ENCODE measurements at places on chromosomes 11 and 22.
A peak's percentile ranks its signal among the peaks of the same experiment; 100 is the strongest.

- no peak for DNase-seq
These were observed 154.6 kb downstream of the MAML2 start for GRCh38 chr11:96188243-96189006.

DNA sequence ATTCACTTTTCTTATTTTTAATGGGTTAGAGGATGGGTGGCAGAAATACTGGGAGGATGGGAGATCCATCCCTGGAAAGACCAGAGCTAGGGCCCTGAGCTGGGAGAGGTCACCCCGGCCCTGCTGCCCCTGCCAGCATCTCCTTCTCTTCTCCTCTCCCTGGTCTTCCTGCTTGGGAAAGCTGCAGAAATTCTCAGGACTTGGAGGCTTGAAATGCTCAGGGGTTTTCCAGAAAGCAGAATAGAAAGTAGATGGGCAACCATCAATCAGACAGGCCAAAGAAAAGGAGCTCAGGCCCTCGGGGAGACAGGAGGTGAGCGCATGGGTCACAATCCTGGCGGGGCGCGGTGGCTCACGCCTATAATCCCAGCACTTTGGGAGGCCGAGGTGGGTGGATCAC is 1.5 kb downstream of the APOBEC3H start:
- no peak for DNase-seq

DNA sequence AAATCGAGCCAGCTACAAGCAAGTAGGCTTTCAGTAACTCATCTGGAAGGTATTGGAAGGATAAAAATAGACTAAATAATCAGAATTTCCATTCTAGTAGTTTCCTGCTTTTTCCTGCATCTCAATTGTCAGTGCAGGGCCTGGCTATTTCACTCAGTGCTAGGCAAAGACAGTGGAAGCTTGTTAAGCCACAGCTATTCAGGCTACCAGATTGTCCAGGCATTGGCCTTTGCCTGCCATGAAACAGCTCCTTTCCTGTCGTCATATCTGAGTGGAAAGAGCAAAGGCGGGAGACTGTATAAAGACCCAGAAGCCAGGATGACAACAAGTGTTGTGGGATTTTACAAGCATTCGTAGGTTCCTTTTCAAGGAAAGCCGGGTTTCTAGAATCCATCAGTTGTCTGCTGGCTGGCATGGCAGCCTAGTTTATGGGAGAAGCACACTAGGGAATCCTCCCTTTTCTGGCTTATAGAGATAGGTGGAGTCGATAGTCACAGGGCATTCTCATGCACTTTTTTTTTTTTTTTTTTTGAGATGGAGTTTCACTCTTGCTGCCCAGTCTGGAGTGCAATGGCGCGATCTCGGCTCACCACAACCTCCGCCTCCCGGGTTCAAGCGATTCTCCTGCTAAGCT is 2.0 kb upstream of the TNRC6B start:
- DNase-seq: no peak

DNA sequence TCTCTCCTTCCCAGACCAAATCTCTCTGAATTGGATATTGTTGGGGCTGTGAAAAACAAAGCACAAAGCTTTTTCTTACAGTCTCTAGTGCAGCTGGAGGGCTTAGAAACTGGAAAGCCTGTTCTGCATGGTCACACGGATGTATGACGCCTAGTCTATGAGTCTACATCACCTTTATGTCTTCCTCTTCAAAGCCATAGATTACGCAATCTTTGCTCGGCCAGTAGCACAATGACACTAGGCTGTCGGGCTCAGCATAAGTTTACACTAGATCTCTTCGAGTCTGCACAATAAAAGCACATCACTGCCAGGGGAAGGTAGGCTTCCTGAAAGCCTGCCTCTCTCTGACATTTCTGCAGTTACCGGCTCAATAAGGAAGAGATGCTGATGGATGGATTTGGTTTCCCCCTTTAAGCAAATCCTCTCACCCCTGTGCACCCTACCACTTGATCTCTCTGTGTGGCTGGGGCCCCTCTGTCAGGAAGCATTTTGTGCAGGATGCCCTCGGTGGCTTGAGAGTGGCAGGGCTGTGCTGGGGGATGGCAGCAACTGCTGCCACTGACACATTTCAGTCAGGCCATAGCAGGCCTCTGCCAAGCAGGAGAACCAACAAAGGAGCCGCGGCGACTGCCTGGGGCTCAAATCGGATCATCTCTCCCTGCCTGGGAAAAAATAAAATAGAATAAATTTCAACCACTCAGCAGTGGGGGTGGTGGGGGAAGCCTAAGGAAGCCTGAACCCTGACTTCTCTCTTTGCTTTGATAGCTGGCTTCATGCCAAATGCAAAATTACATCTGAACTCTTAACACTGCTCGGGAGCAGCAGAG is 1272.8 kb downstream of the LRRC4C start:
- no peak for DNase-seq

DNA sequence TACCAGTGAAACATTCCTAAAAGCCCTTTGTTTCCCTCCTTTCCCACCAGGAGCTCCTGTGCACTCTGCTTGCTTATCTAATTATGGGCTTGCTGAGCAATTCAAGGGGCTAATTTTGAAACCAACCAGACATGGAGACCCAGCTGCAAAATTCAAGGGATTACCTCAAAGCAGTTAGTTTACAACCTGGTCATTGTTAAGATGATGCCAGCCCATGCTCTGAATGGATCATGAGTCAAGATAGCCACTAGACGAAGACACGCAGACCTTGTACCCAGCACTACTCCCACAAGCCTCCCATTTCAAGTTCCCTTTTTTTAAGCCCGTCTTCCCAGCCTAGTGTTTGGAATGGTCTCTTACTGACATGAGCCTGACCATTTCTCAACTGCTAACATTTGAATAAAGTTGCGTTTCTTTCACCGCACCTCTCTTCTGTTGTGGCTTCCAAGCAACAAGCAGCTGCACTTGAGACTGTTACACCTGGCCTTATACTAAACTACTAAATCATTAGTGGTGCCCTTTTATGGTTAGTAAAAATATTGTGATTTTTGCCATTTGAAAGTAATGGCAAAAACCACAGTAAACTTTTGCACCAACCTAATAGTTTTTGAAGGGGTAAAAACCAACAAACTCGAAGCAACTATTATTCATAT is 315.3 kb upstream of the LUZP2 start:
- no peak for DNase-seq

DNA sequence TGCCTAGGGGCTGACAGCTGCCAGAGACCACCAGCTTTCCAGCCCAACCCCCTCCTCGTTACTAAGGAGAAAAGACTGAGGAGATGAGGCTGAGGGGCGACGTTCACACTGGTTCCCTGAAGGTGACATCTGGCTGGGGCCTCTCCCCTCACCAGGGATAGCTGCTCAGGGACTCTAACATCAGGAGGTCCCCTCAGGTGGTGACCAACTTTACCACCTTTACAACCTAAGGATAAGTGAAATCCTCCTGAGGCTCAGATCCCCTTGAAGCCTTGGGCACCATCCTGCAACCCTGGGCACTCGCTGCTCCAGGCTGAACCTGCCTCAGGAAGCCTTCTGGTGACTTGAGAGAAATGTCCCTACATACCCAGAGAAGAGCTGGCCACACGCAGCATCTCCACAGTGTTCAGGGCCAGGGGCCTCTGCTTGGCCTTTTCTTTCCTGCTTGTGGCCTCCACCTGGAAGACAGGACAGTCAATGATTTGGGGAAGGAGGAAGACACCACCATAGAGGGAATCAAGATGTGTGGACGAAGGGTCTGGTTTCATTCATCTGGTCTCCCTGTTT is 12.4 kb upstream of the PPM1F start:
- no peak for DNase-seq

DNA sequence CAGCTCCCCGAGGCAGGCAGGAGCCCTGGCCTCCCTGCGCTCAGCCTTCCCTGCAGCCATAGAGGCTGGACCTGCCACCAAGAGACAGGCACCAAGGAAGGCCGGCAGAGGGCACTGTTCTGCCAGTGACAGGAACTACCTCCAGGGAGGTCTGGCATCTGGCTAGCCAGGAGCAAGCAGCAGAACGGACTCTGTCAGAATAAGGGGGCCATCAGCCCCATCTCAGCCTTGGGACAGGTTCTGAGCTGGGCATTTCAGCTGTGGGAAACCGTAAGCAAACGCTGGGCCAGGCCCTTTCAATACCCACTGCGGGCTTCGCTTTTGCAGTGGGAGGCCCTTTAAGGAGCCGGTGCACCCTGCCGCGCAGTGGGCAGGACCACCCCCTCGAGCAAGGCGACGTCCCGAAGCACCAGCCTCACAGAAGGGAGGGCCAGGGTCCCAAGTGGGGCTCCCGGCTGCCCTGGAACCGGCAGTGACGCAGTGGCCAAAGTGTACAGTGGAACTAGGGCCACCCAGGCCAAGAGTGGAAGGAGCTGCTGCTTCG is 18.2 kb downstream of the IFT27 start:
- peak; percentile 76 for DNase-seq

DNA sequence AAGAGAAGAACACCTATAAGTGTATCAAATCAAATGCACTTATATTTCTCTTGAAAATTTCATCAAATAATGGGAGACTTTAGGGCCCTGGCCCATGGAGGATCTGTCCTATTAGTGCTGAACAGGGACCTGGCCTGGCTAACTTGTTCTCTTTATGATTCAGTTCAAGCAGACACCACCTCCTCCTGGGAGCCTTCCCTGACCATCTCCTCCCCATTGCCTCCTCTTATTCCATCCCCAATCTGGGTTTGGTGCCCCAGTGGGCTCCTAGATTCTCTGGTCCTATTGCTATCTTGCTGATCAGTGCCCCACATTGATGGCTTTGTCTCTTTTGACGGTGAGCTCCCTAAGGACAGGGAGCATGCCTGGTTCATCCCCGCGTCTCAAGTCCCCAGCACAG is 60.1 kb downstream of the MICAL2 start:
- DNase-seq: no peak

DNA sequence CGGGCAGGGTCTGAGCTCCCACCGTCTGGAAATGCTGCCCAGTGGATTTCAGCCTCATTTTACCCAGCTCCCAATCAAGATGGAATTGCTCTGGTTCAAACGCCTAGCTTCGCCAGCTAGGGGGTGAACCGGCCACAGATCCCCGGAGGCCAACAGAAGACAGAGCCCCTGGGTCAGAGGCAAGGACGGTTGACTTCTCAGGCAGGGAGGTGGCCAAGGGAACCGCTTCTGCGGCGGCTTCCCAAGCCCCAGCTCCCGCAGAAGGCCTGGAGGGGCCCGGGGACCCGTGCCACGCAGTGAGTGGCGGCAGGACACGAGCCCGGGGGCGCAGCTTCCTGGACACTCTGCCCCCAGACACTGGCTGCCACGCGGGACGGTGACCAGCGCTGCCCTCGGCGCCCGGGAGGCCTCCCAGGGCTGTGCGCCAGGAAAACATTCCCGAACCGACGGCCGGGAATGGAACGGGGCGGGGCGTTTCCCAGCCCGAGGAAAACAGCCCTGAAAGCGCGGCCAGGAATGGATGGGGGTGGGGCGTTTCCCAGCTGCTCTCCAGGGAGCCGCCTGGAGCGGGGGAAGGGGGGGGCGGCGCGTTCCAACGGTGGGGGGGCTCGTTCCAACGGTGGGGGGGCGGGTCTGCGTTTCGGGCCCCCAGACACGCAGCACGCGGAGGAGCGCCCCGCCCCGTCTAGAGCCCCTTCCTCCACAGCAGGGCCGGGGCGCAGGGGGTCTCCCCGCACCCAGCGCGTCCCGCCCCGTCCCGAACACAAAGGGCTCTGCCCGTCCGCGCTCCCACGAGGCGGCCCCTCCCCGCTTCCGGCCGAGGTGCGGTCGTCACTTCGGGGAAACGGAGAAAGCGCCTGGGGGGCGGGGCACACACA is 13.5 kb upstream of the B4GALNT4 start:
- peak; percentile 84 for DNase-seq

GRCh38 chr11:120186774-120187591 is 23.8 kb upstream of the OAF start:
- DNase-seq: no peak

DNA sequence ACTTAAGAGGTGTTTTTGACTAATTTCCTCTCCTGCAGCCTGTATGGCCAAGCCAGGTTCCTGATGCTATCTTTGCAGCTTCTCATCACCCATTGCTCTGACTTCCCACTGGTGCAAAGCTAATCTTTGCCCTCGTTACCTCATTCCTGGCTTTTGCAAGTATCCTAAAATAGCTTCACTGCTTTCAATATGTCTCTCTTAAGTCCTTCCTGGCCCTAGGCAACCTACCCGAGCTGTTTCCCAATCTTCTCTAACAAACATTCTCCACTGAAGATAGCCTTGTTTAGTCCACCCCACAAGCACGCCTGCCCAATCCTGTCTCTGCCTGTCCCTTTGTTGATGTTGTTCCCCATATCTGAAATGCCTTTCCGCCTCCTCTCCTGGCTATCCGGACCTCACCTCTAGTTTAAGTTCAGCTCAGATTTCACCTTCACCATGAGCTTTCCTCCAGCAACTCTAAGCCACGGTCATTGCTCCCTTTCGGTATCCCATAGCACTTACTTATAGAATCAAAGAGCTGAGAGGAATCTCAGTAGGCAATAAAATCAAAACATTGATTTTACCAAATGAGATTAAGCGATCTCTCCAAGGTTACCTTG is 30.1 kb upstream of the CECR2 start:
- DNase-seq: no peak

- DNase-seq: no peak
These were observed 22.1 kb upstream of the FGF3 start for GRCh38 chr11:69841170-69841858.

- DNase-seq: no peak
These were observed 42.4 kb downstream of the PIK3C2A start for GRCh38 chr11:17165247-17165890.

- no peak for DNase-seq
These were observed 23.2 kb downstream of the PRR14L start for GRCh38 chr22:31726692-31727091.

DNA sequence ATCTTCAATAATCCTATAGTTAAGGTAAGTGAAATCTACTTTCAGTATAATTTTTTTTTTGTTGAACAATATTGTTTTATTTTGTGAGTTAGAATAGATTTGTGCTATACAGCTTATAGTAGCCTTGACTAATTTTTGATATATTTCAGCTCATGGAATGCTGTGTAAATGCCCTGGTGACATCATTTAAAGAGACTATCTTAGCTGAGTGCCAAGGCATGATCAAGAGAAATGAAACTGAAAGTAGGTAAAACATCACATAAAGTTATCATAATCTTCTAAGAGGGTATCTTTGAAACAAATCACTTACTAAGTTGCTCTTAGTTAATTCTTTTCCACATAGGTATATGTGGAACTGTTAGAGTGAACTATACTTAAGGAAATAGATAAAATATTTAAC is 51.4 kb upstream of the ACAT1 start:
- DNase-seq: no peak

DNA sequence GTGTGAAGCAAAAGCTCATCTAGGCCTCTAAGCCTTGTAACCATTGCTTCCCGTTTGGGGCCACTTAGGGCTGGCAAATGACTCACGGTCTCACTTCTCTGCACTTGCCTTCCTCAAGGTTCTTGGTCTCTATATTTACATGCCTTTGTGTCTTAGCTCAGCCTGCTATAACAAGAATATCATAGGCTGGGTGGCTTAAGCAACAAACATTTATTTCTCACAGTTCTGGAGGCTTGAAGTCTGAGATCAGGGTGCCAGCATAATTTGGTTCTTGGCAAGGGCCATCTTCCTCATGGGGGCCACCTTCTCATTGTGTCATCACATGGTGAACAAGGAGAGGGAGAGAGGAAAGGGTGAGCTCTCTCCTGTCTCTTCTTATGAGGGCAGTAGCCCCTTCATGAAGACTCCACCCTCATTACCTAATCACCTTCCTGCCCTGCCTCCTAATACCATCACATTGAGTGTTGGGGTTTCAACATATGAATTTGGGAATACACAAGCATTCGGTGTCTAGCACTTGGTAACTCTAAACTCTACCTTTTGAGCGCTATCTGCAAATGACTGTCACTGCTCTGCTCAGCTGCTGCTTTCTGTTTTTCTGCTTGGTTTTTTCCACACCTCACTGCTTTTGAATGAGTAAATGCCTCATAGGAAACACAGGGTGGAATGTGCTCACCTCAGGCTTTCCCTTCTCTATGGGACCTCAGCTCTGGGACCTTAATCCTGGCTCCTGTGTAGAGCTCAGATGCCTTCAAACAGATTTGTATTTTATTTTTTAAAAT is 16.2 kb upstream of the ME3 start:
- DNase-seq: no peak

Measured in GM12892 (cell line).